ENCODE measurements at places on chromosomes 3 and 15.

GRCh38 chr15:85742186-85742821 is 52.4 kb downstream of the KLHL25 start:
- no peak for DNase-seq

DNA sequence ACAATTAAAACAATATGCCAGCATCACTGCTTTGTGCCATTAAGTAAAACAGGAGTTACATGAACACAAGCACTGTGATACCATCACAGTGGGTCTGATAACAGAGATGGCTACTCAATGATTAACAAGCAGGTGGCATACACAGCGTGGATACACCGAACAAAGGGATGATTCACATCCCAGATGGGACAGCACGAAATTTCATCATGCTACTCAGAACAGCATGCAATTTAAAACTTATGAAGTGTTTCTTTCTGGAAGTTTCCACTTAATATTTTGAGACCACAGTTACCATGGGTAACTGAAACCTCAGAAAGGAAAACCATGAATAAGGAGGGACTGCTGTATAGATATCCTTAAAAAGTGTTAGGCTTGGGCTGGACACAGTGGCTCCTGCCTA is 44.5 kb downstream of the SLC24A1 start:
- DNase-seq, result no peak

GRCh38 chr3:184096811-184097383 is at the start of gene HTR3E:
HTR3E (plus strand) TSS chr3:184097064; CDS start chr3:184097530, 466 bp downstream.
- no peak for DNase-seq

DNA sequence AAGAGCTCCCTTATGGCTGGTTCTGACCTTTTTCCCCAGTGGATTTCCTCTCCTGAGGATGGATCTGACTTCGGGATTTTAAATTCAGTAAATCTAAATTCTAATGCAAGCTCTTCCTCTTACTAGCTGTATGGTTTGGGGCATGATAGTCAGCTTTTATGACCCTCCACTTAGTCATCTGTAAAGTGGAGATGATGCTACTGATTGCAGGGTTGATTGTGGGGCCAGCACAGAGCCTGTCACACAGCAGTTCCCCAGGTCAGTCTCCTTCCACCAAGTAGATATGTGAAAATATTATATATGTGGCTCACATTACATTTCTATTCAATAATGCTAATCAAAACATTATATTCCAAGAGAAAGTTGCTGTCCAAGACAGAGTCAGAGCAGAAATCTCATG is 141.3 kb upstream of the UBE2E1 start:
- DNase-seq, result no peak

DNA sequence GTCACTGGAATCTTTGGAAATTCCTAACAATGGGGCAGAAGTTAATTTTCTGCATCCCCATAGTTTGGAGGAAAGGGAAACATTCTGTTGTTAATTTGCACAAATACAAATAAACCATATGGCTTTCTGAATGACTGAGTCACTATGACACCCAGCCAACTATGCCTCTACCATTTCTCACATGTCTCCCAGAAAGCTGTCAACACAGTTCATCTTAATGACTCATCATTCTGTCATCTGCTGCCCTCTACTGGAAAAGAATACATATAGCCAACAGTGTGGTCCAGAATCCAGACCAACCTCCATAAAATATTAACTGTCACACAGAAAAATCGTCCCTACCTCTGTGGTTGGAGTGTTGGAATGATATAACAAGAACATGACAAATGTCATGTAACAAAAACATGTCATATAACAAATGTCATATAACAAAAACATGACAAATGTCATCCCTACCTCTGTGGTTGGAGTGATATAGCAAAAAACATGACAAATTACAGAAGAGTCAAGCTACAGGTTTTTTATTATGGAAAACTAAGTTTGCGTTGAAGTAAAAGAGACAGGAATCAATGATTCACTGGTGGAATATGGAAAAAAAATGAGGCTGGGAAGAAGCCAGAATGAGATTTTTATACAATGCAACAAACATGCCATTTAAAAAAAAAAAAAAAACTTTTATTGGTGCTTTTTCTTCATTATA is 47.7 kb upstream of the GYG1 start:
- DNase-seq, result no peak

DNA sequence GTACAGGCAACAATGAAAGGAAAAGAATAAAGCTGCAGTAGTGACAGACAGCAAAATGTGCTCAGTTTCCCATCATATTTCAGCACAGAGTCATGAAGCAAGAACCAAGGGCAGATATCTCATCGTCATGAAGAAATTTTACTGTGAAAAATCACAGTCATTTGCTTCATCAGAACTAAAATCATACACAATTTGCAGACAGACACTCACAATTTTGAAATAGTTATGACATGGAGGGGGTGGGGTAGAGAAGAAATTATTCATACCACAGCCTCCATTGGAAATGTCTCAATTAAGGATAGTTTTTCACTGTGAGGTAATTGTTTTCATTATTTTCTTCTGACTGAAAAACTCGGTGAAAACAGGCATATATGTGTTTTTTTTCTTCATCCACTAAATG is 78.8 kb upstream of the CNTN3 start:
- DNase-seq, result no peak

DNA sequence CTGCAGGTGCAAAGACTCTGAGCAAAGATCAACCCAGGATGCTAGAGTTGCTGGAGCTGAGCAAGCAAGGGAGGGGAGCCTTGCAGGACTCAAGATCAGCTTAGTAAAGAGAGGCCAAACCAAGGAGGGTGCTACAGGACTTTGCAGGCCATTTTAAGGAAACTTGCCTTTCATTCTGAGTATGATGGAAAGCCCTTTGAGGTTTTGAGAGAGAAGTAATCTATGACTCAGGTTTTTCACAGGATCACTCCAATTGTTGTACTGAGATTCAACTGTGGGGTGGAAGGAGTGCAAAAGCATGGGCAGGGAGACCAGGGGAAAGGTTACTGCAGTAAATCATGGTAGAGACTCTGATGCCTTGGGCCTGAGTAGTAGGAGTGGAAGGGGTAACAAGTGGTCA is 260.4 kb upstream of the GPR149 start:
- no peak for DNase-seq

GRCh38 chr3:158091531-158091930 is 14.7 kb downstream of the SHOX2 start:
- DNase-seq, result no peak

GRCh38 chr3:124997303-124998246 is 58.2 kb downstream of the HEG1 start:
- no peak for DNase-seq

- no peak for DNase-seq
These were observed 40.0 kb downstream of the CTXND1 start for GRCh38 chr15:80211976-80212375.

- no peak for DNase-seq
These were observed 252.5 kb downstream of the THRB start for GRCh38 chr3:24242012-24242698.

DNA sequence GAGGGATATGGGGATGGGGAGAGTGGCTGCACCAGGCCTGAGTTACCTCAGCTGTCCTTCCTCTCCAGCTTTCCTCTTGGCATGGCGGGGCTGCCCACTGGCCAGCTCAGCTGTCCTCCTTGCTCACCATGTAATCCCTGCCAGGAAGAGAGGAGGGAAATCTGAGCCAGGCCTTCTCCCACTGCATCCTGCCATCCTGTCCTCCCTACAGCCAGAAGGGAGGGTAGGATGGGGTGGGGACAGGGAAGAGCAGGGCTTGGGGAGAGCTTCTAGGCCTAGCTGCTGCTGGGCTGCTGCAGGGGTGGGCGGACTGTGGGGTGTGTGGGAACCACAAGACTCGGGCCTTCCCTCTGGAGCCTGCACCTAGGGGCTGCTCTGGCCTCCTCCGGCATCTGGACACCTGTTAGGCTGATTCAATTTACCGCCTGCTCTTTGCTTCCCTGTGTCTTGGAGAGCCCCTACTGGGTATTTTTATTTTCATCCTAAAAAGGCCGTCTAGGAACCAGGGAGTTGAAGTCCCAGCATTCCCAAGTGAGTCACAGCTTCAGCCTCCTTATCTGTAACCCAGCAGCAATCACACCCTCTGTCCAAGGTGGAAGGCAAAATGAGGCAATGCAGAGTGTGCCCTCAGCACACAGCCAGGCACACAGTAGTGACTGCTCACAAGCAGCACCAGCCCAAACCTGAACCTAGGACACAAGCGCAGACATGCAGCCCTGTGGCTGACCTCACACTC is 13.1 kb upstream of the KY start:
- DNase-seq, result no peak

DNA sequence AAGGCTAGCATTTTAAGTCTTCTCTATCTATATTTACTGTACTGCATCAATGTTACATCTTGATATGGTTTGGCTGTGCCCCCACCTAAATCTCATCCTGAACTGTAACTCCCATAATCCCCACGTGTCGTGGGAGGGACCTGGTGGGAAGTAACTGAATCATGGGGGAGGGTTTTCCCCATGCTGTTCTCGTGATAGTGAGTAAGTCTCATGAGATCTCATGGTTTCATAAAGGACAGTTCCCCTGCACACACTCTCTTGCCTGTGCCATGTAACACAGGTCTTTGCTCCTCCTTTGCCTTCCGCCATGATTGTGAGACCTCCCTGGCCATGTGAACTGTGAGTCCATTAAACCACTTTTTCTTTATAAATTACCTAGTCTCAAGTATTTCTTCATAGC is 161.5 kb downstream of the TBC1D5 start:
- DNase-seq, result no peak

- no peak for DNase-seq
These were observed 104.5 kb upstream of the SATB1 start for GRCh38 chr3:18529631-18530030.

DNA sequence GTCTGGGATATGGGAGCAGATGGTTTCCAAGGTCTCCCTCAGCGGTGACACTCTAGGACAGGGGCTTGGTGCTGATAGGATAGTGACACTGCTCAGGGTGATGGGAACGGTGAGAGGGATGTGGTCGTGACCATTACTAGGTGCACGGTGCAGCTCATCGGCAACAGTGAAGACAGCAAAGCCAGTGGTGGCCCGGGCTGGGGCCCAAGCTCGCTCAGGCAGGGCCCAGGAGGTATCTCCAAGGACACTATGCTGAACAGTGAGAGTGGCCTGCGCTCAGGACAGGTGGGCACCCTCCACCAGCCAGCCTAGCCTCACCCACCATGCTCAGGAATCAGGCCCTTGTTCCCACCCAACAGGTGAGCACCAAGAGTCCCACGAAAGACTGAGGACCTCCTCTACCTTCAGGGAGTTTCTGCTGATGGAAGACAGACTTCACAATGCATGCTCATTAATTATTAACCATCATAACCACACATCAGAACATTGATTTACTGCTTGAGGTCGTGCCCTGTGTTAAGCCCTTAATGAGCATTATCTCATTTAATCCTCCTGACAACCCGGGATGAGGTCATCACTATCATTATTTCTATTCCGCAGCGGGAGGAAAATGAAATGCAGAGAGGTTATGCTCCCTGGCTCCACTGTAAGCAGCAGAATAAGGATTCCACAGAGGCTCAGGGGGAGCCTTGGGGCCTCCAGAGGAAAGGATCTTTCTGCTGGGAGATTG is 269.4 kb downstream of the UACA start:
- no peak for DNase-seq

DNA sequence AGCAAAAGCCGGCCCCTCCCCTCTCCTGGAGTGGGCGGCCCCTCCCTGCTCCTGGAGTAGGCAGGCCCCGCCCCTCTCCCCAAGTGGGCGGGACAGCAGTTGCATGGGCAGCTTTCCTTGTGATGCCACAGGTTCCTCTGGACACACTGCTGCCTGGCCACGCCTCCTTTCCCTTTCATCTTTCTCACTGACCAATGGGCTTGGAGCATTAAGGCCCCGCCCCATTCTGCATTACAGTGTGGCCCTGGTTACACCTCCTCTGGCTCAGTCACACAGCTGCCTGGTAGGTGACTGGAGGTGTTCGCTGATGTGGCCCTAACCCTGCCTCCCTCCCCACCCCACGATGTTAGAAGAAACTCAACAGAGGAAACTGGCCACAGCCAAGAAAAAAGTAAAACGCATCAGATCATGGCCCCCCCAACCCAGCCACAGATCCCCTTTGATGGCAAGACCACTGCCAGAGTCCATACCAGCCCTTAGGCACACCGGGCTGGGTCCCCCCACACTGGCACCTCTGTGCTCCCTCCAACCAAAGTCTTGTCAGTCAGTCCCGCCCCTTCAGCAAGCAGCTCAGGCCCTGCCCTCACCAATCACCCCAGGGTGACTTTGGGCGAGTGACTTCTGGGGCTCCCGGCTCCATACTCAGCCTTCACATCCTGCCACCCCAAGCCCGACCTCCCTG is 84.3 kb downstream of the ADAMTS7 start:
- no peak for DNase-seq

GRCh38 chr3:172329070-172329469 is 119.2 kb downstream of the GHSR start:
- no peak for DNase-seq

GRCh38 chr3:29282427-29283230 is 1.8 kb downstream of the RBMS3 start:
- no peak for DNase-seq

GRCh38 chr15:66882251-66883020 is 180.4 kb downstream of the SMAD6 start:
- no peak for DNase-seq

- no peak for DNase-seq
These were observed 2.6 kb upstream of the ZSCAN2 start for GRCh38 chr15:84598250-84598649.

DNA sequence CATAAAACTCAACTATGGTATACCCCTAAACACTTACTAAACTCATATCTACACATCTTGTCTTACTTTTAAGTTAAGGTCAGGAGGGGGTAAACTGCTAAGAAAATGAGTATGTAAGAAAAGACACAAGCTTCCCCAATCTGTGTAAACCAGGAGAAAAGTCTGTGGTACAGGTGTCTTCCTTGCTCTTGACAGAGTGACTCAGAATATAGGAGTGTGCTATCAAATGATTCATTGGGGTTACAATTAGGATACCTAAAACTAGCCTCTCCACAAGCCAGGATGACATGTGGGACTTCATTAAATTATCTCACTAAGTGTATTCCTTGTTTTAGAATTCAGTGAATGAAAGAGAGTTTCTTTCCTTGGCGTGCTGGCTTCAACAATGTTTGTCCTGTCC is 274.8 kb downstream of the BBX start:
- no peak for DNase-seq

- DNase-seq, result no peak
These were observed 163.5 kb downstream of the ABHD5 start for GRCh38 chr3:43854283-43854682.

- no peak for DNase-seq
These were observed at the start of gene FILIP1L for GRCh38 chr3:100114413-100115030. FILIP1L (minus strand) TSS chr3:100114501.

DNA sequence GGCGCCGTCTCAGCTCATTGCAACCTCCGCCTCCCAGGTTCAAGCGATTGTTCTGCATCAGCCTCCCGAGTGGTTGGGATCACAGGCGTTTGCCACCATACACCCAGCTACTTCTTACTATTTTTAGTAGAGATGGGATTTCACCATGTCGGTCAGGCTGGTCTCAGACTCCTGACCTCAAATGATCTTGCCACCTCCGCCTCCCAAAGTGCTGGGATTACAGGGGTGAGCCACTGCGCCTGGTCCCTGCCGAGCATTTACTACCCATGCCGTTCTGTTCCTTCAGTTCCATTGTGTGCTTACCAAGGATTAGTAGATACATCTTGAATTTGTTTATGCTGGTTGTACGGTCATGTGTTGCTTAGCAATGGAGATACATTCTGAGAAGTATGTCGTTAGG is 10.3 kb downstream of the CHD2 start:
- no peak for DNase-seq
